ENCODE measurements at places on chromosomes 6 and 20. TPM values are rescaled to one million over a fixed set of nuclear protein-coding genes. Genes with fewer than 3 reads are reported as not detected.

The PRPF6 gene
- total RNA-seq: 42.8 TPM

The KCNK16 gene
- not detected for total RNA-seq

The GABRR1 gene
- 0.40 TPM for total RNA-seq

The GPX5 gene
- not detected for total RNA-seq

The PROKR2 gene
- not detected for total RNA-seq

The TRIM31 gene
- not detected for total RNA-seq

The TREML1 gene
- total RNA-seq: 0.18 TPM

The AGER gene
- 3.7 TPM for total RNA-seq

The XPO5 gene
- 17.2 TPM for total RNA-seq

The FUT9 gene
- total RNA-seq: 0.04 TPM

The ZSCAN23 gene
- total RNA-seq: 5.5 TPM

The PET117 gene
- total RNA-seq: 10.7 TPM

The DNAH8 gene
- 2.2 TPM for total RNA-seq

The ENPP1 gene
- total RNA-seq: 13.7 TPM

The ZNF334 gene
- 8.5 TPM for total RNA-seq

The VWA7 gene
- total RNA-seq: 1.2 TPM

The IYD gene
- total RNA-seq: not detected

The EYA2 gene
- total RNA-seq: 1.5 TPM

The TFAP2B gene
- total RNA-seq: under 0.01 TPM

The ULBP2 gene
- 0.27 TPM for total RNA-seq

The RNF182 gene
- total RNA-seq: 0.53 TPM

The PAX1 gene
- 0.58 TPM for total RNA-seq

The TINAG gene
- total RNA-seq: 0.04 TPM

The SLC22A3 gene
- total RNA-seq: 8.2 TPM

The CLPSL2 gene
- not detected for total RNA-seq

The DEF6 gene
- total RNA-seq: 6.1 TPM

The LY6G6C gene
- total RNA-seq: 0.09 TPM

The METTL24 gene
- total RNA-seq: 1.4 TPM

The ATP5F1E gene
- total RNA-seq: 61.9 TPM

The LY6G6D gene
- 0.58 TPM for total RNA-seq

The GGTLC1 gene
- total RNA-seq: not detected

The PGC gene
- not detected for total RNA-seq

The HSPA1L gene
- total RNA-seq: 2.3 TPM

The PDE7B gene
- 10.3 TPM for total RNA-seq

The TFEB gene
- 6.9 TPM for total RNA-seq

The PTPRK gene
- total RNA-seq: 21.2 TPM

The C6orf52 gene
- total RNA-seq: 2.7 TPM

The PMEPA1 gene
- total RNA-seq: 8.2 TPM

The SLC32A1 gene
- total RNA-seq: not detected

The MEI4 gene
- under 0.01 TPM for total RNA-seq

The MAS1 gene
- total RNA-seq: 0.09 TPM

The HUS1B gene
- total RNA-seq: 0.18 TPM

The PPP1R16B gene
- total RNA-seq: 5.5 TPM

The TPBG gene
- 11.4 TPM for total RNA-seq

The TCP11 gene
- total RNA-seq: 0.44 TPM

The DNPH1 gene
- total RNA-seq: 20.1 TPM

The TRIM39 gene
- total RNA-seq: 7.4 TPM

The SNAI1 gene
- 3.8 TPM for total RNA-seq

The ZNF343 gene
- 11.2 TPM for total RNA-seq

The CASS4 gene
- total RNA-seq: 5.5 TPM

The TLDC2 gene
- 0.04 TPM for total RNA-seq

The ZSCAN16 gene
- 4.8 TPM for total RNA-seq

The OR2H1 gene
- total RNA-seq: not detected

The COL9A1 gene
- total RNA-seq: 4.9 TPM

All from muscle of leg (tissue), 16 donors.